Stimulated activated CD4-positive, alpha-beta T cell treated with anti-CD3 and anti-CD28 coated beads, Interleukin-12 subunit alpha, Interleukin-12 subunit beta, amount 100 ng/mL, for 24 hours (primary cell): ENCODE measurements at places on chromosomes 2 and 18.

DNA sequence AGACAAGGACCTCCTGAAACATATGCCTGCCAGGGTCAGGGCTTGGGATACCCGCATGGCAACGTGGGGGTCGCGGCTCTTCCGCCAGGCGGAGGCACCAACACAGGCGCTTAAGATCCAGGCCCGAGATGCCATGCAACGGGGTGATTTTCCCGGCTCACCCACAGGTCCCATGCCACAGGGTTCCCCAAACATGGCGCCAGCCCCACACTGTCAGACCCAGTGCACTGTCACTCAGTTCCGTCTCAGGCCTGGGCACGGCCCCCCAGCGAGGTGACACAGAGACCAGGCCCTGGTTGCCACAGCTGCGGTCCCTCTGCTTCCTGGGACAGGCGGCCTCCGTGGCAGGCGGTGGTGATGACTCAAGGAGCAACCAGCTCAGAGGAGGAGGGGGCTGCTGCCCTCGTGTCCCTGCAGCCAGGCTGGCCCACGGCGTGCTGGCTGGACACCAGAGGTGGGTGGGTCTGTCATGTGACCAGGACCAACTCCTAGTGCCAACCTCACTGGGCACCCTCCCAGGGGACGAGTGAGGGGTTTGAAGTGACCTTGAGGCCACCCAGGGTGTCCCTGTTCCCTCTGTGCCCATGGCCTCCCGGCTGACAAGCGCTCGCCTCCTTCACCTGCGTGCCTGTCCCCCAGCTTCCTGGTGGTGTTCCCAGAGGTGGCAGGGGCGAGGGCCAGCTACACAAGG is 4.9 kb downstream of the PDCD1 start:
- DNase-seq: no peak

GRCh38 chr18:78525366-78526111 is 454.1 kb upstream of the SALL3 start:
- no peak for DNase-seq

GRCh38 chr2:159890551-159891266 is 92.7 kb upstream of the CD302 start:
- DNase-seq: no peak

DNA sequence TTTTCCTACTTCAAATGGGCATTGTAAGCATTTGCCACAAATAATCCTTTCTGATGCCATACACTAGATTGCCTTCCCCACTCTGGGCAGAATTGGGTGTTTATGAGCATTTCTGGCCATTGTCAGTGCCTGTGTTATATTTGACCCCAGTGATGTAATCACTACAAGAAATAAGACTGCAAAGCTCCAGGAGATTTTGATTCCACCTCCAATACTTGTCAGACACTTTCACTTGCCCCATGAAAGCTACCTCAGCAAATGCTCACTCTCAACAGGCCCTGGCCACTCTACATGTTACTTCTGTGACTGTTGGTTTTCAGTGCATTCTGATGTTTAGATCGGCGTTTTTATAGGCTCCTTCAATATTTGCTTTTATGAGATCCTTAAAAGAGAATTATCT is 135.1 kb downstream of the GFPT1 start:
- DNase-seq: no peak

- DNase-seq: no peak
These were observed 65.4 kb upstream of the CTNNA2 start for GRCh38 chr2:79447463-79447862.

DNA sequence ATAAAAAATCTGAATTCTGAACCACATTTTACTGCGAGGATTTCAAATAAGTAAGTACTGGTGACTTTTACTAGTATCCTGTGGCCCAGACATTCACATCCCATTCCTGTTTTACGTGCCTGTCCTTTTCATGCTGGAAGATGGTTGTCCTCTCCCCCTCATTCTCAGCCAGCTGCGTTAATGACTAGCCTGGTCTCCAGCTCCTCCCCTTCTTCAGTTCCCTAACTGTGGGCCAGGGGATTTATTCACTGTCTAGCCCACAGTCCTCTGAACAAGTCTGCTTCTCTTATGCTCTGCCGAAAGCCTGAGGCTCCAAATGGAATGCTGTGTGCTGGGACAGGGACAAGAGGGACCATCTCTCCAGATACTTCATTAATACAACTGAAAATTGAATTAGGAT is 373.9 kb downstream of the PTPRM start:
- no peak for DNase-seq

GRCh38 chr2:233845301-233846060 is 8.9 kb downstream of the HJURP start:
- no peak for DNase-seq

DNA sequence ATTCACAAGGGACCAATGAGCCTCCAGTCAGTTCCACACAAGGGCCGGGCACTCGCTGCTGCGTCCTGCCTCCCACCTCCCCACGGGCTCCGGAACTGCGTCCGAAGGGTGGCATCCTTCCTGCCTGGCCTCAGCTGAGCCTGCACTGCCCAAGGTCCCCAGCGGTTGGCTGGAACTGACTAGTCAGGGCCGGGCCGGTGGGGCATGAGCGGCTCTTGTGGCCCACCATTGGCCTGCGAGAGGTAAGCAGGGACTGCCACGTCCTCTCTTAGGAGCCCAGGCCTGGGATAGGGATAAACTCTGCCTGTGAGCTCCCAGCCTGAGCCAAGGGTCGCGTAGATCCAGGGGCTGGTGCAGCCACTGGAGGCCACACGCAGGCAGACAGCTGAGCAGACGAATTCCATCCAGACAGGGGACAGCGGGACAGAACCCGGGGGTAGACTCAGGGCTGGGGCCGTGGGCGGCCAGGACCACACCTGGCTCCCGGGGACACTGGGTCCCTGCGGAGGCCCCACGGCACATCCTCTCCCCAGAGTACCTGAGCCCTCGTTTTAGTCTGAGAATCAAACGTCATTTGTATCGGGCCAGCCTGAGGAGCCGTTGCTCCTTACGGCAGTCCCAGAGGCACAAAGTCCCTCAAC is 148.4 kb downstream of the ZNF516 start:
- DNase-seq: no peak

GRCh38 chr2:200028998-200029397 is 73.6 kb downstream of the MAIP1 start:
- no peak for DNase-seq

DNA sequence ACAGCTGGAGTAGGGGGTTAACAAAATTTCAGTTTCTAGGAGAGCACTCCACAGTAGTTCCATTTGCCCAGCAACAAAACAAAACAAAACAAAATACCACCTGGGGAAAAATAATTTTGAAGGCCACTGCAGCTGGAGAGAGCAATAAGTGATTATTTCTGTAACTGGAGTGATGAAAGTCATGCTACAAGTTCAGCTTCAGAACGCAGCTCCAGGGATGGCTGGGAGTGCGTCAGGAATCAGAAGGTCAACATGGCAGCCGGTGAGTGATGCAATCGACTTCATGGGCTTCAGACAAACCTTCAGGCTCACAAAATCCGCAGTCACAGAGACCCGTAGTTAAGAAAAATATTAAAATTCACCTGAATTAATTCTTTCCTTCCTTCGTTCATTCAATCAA is 41.0 kb downstream of the ABHD3 start:
- no peak for DNase-seq

GRCh38 chr18:79760881-79761280 is 36.9 kb upstream of the KCNG2 start:
- DNase-seq: no peak

GRCh38 chr2:228901531-228901930 is 369.6 kb downstream of the PID1 start:
- no peak for DNase-seq
